Smooth muscle cell of the brain vasculature (primary cell): ENCODE measurements at places on chromosomes 5 and 9.

DNA sequence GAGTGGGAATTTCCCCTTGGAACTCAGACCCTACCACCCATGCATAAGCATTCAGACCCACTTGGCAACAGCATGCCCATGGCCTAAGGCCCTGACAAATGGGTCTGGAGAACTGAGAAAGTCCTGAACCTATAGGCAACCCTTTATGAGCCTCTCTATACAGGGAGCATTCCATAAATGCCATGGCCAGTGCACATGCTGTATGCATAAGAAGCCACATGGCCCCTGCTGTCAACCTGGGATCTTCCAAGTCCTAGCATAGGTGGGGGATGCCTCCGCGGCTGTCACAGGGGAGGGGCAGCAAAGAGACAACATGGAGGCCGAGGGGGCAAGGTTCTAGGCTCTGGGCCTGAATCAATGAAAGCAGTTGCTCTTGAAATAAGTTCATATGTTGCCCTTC lies 8.2 kb upstream of the NIPAL4 start:
- DNase-seq: no peak

DNA sequence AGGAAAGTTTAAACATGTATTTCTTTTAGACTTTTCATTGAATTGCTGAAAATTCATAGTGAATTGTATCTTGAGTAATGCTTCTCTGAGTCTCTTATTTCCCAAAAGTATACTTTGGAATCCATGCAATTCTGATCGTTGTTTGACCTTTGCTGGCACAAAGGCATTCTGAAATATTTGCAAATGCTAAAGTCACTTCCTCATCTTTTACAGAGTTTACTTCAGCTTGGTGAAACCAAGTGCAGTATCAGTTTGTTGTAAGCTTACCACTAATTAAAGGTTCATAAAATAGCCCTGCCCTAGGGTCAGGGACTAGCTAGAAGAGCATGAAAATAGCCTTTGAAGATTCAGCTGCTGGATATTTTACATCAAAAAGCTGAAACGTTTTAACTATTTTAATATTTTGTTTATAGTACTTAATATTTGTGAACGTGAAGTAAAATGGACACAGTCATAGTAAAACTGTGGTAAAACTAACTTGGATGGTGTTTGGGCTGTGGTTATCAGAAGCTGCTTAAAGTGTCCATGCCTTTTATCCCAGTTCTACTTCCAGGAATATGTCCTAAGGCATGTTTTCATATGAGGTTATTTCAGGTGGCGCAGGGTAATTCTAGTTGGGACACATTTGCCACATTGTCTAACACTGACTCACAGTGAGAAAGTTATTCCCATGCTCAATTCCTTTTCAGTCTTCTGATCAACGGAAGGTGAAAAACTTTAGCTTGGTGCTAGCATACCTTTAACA lies 45.3 kb downstream of the SLC22A5 start:
- no peak for DNase-seq

DNA sequence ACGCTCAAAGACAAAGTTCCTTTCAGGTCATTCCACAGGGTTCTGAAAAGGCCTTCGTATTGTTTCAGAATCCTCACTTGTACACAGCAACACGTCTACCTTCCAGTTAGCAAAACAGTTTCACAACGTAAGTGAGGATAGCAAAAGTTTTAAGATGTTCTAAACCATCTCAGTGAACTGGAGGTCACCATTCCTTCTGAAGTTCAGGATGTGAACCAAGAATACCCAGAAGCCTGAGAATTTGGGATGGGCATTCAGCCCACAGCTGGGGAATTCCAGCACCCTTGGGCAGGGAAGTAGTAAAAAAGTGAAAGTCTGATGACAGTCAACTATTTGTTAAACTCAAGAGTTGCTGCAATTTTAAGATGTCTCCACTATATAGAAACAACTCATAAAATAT lies 224.5 kb downstream of the BNC2 start:
- DNase-seq: no peak

DNA sequence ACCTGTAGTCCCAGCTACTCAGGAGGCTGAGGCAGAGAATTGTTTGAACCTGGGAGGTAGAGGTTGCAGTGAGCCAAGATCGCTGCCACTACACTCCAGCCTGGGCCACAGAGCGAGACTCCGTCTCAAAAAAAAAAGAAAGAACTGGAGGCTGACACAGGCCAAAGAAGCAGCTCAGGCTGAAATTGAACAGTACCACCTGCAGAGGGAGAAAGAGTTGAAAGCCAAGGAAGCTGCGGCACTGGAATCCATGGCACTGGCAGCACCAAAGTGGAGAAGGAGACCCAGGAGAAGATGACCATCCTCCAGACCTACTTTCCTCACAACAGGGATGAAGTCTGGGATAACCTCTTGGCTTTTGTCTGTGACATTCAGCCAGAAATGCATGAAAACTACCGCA lies 11.3 kb upstream of the TMEM141 start:
- no peak for DNase-seq

GRCh38 chr9:17216646-17217045 lies 81.8 kb downstream of the CNTLN start:
- DNase-seq: no peak

DNA sequence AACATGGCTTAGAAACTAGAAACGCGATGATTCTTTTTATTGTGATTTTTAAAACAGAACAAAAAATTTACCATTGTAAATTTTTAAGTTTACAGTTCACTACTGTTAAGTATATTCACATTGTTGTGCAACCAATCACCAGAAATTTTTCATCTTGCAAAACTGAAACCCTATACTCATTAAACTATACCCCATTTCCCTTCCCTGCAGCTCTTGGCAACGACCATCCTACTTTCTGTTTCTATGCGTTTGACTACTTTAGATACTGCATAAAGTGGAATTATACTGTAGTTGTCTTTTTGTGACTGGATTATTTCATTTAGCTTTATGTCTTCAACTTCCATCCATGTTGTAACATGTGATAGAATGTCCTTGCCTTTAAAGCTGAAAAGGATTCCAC lies 52.5 kb downstream of the SPOCK1 start:
- no peak for DNase-seq

DNA sequence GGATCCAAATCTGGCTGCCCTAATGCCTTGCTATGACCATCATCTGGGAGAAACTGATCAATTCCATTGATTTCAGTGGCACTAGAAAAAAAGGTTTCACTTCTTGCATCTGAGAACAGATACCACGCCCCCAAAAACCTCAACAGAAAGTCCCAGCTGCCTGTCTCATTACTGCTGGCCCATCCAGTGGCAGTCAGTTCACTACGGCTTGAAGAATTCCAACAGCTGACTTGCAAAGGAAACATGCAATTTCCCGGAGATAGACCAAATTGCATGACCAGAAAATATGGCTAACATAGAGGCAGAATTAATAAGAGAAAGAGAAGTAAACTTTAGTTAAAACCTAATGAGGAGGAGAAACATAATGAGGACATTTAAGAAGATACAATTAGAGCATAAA lies 48.6 kb downstream of the UGCG start:
- DNase-seq: no peak

DNA sequence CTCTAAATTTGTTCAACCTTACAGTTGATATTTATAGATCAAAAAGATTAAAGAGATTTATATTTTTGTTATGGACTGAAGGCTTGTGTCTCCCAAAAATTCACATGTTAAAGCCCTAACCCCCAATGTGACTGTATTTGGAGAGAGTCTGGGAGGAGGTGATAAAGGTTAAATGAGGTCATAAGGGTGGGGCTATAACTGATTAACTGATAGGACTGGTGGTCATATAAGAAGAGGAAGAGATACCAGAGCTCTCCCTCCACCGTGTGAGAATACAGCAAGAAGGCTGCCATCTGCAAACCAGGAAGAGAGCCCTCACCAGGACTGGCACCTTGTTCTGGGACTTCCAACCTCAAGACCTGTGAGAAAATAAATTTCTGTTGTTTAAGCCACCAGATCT lies 264.3 kb downstream of the ENC1 start:
- DNase-seq: no peak

GRCh38 chr9:89524963-89525362 lies 27.1 kb upstream of the SEMA4D start:
- no peak for DNase-seq

- DNase-seq: no peak
Observed at GRCh38 chr9:93479726-93480125, 26.3 kb upstream of the FAM120AOS start.

DNA sequence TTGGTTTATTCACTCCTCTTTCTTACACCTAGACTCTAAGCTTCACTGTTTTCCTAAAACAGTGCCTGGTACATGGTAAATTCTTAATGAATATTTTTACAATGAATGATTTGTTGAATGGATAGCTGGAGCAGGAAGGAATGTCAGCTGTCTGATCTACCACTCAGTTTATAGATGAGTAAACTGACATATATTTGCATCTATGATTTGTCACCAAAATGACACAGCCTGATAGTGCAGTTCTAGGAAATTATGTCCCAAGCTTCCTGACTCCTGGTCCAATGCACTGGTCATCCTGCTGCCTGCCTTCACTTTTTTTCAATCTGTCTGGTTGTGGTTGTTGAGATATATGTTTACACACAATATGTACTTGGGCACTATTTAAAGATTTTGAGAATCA lies 651.7 kb upstream of the WWC1 start:
- no peak for DNase-seq

DNA sequence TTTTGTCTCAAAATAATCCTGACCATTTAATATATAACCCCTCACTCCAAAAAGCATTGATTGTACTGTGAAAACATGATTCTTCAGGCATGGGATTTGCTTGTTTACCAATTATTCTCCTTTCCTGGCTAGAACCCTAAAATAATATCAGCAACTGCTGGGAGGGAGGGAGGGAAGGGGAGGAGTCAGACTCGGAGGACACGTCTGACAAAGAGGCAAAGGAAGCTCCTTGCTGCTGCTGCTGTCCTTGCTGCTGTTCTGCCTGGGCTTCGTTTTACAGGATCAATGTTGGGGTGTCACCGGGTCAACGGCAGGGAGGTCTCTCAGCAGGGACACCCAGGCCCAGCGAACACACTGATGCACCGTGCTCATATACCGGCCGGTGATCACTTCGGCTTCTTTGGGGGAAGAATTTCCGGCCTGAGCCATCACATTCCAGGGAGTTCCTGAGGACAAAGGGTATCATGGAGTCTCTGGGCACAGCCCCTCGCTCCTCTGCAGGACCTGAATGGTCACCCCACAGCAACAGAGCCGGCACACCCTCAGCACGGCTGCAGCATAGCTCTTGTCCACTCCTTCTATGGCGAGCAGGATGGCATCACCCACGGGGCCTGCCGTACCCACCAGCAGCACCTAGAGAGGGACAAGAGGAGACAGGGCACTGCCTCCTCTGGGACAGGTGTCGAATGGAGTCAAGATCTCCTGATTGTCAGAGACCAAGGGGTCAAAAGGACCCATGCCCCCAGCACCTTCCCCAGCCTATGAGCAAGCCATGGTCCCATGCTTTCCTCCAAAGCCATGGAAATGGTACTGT lies 27.9 kb downstream of the MED10 start:
- no peak for DNase-seq

DNA sequence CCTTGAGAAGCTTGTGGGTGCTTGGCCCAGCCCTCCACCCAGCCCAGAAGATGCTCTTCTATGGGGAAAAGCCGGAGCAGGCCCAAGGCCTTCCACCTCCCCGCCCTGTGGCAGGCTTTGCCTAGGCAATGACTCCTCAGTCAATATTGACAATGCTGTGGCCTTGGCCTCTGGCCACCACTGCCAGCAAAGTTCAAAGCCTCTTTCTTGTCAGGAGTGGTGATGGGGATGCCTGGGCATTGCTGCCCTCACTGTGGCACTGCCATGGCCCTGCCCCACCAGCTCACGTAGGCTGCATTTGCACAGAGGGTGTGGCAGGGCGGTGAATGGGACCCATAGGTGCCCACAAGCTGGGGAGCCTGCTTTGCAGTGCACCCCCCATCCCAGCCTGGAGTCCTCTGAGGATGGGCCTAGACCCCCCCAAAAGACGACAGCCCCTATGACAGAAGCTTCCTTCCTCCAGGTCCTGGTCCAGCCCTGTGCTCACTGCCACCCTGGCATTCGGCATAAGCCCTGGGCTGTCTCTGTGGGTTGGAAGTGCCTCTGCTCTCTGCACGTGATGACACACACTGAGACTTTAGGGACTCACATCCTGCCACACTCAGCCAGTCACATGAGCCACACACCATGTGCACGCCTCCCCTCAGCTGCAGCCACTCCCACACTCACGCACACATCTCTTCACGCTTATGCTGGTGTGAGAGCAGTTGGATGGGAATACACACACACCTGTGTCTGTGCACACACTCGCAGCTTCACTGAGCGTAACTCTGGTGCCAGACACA lies 31.1 kb downstream of the MORN5 start:
- no peak for DNase-seq

- DNase-seq: no peak
Observed at GRCh38 chr9:99445371-99445891, 223.3 kb downstream of the SEC61B start.

- no peak for DNase-seq
Observed at GRCh38 chr9:136239983-136240330, 5.7 kb downstream of the QSOX2 start.

- DNase-seq: no peak
Observed at GRCh38 chr5:146042628-146043279, 62.6 kb downstream of the PLAC8L1 start.

DNA sequence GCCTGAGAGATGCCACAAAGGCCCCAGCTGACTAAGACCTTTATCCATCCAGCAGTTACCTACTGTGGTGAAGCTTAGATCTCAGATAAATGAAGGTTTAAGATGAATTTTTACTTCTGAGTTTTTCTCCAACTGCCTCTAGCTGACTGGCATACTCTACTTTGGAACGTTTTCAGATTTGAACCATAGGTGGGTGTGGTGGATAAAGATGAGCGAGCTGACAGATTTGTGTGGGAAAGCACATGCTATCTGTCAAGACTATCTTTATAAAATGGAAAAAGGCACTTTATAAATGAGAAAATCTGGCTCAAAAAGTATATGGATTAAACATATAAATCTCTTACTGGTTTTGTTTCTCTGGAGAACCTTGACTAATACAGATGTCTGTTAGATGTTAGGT lies 160.8 kb downstream of the MCTP1 start:
- no peak for DNase-seq

DNA sequence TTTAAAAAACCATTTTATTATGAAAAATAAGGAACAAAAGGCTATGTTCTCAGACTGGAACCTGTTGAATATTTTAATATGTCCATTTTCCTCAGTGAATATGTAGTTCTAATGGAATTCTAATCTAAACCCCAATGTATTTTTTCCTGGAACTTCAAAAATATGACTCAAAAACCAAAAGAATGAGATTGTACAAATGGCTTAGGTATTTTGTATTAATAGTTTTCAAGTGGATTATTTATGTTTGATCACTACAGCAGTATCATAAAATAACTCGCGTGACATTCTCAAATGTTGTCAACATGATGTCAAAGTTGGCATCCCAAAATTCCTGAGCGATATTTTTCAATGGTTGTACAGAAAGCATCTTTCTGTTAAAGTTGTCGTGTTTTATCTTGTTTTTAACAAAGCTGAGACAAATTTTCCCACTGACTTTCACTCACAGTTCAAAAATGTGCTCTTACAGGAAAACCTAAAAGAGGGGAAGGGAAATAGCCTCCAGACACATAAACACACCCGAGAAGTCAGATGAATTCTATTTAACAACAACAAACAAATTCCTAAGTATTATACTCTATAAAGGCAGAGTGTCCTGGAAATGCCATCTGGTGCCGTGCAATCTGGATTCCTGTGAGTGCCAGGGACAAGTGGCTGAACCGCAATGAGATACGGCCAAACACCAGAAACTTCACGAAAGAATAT lies 68.1 kb upstream of the TAS2R1 start:
- DNase-seq: no peak

- DNase-seq: no peak
Observed at GRCh38 chr9:32928145-32928763, 73.2 kb downstream of the APTX start.
